ENCODE measurements at places on chromosomes 4 and X. TPM values are rescaled to one million over a fixed set of nuclear protein-coding genes. Genes with fewer than 3 reads are reported as not detected.

The HTN1 gene
- not detected for total RNA-seq

The SYNPO2 gene
- 0.24 TPM for total RNA-seq

The OPRPN gene
- not detected for total RNA-seq

The CFAP47 gene
- not detected for total RNA-seq

The CXCL9 gene
- total RNA-seq: not detected

The SUPT20HL1 gene
- total RNA-seq: not detected

The MPP1 gene
- total RNA-seq: 5.5 TPM

The HS6ST2 gene
- 5.8 TPM for total RNA-seq

The RIBC1 gene
- total RNA-seq: 0.43 TPM

The BCAP31 gene
- 267 TPM for total RNA-seq

The MAGEA6 gene
- not detected for total RNA-seq

The FBXW7 gene
- 86.3 TPM for total RNA-seq

The ZNF595 gene
- 9.2 TPM for total RNA-seq
